ENCODE measurements at places on chromosomes 1 and 21.

- DNase-seq: peak; percentile 97
Observed at GRCh38 chr21:45287438-45288391, at the start of gene POFUT2. Gene POFUT2 (minus strand): TSS chr21:45287895. CDS start chr21:45287871, 24 bp downstream.

GRCh38 chr1:10639011-10639774, 157.3 kb downstream of the CASZ1 start:
- no peak for DNase-seq

GRCh38 chr1:89739013-89739843, 81.6 kb upstream of the LRRC8D start:
- no peak for DNase-seq

DNA sequence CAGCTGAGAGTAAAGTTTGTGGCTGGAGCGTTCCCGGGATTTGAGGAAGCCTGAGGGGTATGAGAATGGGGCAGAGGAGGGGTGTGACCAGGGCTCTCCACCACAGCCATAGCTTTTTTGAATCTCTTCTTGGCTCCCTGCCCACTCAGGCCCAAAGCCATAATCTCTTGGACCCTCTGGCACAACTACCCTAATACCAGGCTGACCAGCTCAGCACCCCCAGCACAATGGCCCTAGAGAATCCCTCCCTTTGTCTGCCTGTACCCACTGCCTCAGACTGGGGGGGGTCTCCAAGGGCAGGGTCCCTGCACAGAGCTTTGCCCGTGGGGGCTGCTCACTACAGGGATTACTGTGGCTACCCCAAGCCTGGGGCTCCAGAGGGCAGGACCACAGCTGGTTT, 7.5 kb downstream of the DENND4B start:
- no peak for DNase-seq

DNA sequence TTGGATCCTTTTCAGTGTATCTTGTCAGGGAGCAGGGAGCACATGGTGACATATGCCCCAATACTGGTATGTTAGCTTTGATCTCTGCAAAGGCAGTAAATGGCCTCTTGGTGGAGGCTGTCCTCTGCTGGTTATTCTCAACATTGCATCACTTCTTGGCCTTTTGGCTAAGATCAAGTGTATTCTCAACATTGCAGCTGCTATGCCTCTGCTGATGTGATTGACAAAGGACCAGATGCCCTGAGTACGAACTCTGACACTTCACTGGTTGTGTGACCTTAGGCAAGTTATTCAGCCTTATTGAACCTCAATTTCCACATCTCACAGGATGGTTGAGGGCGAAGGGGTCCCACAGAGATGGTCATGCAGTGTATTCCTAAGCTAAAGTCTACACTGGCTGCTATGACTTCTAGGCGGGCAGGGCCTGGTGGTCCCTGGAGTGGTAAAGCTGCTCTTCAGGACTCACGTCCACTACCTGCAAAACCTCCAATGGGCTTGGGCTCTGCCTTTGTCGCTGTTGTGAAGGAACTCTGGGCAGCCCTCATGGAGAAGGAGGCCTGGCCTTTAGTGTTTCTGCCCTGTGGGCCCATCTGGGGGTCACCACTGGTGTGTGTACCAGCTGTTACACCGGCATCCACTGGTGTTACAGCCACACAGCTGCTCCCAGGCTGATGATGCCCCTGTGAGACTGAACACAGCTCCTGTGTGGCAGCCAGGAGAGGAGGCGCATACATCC, 64.8 kb downstream of the DNTTIP2 start:
- peak; percentile 49 for DNase-seq

DNA sequence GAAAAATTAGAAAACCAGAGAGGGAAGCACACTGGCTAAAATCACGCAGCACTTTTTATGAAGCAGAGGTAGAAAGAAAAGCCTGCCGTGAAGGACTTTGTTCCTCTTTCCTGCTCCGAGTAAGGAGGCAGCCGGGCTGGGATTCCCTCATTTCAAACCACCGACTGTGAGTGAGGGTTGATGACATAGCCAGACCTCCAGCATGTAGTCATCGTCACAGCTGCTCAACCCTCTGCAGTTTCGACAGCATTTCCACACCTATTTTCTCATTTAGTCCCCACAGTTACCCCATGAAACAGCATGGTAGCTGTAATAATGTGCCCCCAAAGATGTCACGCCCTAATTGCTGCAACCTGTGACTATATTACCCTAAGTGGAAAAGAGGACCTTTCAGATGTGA, 35.3 kb downstream of the FCRL5 start:
- no peak for DNase-seq

DNA sequence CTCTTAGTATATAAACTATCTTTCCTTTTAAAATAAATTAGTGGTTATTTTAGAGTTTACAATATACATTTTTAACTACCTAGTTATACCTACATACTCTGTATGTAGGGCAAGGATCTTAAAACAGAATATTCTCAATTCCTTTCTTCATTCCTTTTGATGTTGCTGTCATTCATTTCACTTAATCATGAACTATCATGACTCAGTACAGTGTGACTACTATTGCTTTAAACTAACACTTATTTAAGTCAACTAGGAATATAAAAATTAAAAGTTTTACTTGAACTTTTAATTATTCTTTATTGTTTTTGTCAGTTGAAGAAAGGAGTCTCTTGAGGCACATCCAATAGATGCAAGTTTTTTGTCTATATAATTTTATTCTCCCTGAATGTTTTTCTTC, 726.4 kb downstream of the BRINP3 start:
- no peak for DNase-seq

DNA sequence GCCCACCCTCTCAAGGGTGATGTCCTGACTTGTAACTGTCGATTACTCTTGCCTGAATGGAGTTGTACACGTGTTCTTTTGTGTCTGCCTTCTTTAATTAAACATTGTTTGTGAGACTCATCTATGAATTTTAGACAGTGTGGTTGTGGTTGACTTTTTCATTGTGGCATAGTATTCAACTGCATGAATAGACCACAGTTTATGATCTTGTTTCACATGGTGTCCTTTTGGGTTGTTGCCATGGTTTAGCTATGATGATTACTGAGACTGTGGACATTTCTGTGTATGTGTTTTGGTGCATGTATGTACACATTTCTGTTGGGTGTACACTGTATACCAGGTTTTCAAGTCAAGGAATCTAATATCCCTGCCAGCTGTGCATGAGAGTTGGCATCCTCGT, 30.1 kb downstream of the PRMT2 start:
- no peak for DNase-seq

All from CD14-positive monocyte (primary cell).